ENCODE measurements at places on chromosomes 2 and 18.

DNA sequence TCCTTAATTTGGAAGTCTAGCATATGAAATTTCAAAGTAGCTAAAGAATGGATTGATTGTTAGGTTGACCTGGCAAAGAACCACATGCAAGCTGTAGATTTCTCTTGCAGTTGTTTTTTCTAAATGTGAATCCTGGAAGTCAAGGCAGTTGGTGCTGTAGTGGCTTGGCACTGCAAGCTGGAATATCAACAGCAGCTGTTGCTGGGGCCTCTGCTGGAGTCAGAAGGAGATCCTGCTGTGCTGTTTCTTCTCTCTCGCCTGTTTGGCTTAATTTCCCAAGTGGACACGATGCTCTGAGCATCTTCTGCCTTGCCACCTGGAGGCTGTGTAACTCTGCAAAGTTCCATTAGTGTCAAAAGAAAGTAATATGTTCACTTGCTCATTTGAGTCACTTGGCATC lies 12.6 kb downstream of the PIK3C3 start:
- no peak for DNase-seq

DNA sequence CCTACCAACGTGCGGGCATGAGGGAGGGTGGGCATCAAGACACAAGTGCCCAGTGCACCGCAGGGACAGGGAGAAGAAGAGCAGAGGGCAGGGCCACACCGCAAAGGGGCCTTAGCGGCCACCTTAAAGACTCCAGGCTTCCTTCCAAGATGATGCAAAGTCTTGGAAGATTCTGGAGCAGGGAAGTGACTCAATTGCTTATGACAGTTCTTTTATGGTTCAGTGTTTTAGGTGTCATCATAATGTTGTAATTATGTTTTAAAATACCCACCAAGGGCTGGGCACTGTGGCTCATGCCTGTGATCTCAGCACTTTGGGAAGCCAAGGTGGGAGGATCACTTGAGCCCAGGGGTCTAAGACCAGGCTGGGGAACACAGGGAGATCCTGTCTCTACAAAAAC lies 44.5 kb upstream of the SEMA4C start:
- DNase-seq, result no peak

- DNase-seq, result no peak
Observed at GRCh38 chr2:42830922-42831574, 38.7 kb upstream of the HAAO start.

- DNase-seq, result no peak
Observed at GRCh38 chr2:75476761-75477160, 84.0 kb downstream of the EVA1A start.

DNA sequence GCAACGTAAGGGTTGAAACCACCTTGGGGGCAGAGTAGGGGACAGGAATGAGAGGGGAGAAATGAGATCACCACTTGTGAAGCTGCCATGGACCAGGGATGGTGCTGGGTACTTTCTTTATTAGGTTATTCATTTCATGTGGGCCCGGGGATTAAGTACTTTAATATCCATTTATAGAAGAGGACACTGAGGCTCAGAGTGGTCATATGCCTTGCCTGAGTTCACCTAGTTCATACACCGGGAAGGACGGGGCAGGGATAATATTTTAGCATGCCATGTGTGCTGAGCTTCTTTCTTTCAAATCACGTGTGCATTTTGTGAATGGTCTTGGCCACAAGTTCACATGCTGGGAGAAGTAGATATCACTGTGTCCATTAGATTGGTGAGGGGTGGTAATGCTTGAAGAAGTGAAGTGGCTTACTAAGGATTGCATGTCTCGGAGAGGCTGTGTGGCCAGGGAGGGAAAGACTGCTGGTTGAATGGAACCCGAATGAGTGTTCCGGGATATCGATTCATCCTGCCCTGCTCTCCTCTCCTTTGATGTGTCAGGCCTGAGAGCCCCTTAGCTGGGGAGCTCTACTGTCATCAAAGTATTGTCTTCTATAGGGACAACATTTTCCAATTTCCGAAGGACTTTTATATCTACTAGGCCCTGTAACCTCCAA lies 187.1 kb downstream of the MYCN start:
- no peak for DNase-seq

DNA sequence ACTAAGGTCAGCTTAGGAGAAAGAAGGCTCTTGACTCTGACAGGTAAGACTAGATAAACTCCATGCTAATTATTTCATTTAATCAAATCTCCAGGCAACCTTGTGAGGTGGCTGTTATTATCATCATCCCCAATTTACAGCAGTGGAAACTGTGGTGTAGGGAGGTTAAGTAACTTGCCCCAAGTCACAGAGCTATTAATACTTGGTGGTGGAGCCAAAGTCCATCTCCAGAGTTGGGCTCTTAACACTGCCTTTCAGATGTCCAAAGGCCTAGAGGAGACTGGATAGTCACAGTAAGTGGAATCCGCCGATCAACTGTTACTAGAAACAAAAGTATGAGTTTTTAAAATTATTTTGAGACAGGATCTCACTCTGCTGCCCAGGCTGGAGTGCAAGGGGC lies 46.6 kb upstream of the SP3 start:
- DNase-seq, result no peak

GRCh38 chr18:61606759-61607158 lies 273.5 kb downstream of the CDH20 start:
- DNase-seq, result no peak

DNA sequence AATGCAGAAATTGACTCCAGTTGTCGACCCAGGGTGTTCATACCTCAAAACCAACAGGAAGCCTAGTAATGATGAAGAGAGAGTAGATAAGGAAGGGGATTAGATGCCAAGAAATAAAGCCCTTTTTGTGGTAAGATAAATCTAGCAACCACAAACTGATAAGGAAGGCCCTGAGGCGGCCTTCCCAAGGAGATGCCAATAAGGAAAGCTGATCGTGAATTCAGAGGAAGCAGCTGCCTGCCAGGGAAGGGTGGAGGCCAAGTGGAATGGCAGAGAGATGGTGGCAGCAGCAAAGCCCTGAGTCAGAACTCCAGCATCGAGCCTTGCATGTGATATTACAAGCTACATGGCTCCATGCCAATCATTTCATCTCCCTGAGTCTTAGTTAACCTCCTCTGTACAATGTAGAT lies 126.3 kb downstream of the IRS1 start:
- DNase-seq, result no peak

DNA sequence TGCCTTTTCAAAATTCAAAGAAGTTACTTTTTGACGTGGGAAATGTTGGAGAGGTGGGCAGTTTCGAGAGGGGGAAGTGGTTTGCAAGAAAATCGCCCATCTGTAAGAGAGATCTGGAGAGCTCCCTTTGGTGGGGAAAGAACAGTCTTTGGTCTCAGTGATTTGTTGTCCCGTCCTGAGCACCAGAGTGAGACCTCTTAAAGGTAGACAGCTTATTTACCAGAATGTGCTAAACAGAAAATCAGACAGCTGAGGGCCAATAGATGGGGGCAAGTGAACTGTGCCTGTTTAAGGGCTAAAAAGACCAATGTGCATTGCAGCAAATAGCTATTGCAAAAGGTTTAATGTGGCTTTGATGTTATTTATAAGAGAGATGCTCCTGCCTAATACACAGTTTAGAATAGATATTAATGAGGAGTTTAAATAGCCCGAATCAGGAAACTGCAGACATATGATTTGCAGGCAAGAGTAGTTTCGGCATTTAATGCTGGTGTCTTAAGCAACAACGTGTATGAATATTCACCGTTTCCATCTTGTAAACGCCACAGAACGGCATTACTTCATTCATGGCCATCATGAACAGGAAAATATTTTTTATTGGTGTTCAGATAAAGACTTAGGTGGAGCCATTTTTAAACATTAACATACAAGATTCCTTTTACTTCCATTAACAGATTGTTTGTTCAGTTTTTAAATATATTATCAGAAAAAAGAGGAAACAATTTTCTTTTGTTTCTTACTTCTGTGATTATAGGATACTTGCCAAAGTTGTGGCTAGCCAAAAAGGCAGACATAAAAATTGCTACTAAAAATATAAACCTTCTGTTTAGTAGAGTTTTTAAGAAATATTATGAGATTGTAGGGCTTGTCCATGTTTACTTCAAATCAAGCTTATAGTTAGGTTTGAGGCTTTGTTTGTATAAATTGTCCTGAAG lies 29.6 kb downstream of the ARHGAP15 start:
- no peak for DNase-seq

DNA sequence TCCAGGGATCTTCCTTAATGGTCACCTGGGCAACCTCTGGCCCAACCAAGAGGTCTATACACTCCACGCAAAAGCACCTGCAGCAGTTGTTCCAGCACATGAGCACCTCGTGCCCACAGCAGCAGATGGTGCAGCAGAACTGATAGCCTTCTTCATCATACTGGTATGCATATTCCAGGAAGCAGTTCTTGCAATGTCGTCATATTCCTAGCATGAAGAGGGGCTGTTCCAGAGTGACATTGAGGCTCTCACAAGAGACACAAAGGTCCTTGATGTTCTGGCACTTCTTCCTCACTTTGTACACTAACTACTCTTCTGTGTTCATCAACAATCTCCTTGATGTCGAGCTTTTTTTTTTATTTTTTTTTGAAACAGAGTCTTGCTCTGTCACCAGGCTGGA lies 386.2 kb downstream of the MEIS1 start:
- DNase-seq, result no peak

GRCh38 chr2:109395494-109396201 lies 218.1 kb downstream of the SEPTIN10 start:
- DNase-seq, result no peak

DNA sequence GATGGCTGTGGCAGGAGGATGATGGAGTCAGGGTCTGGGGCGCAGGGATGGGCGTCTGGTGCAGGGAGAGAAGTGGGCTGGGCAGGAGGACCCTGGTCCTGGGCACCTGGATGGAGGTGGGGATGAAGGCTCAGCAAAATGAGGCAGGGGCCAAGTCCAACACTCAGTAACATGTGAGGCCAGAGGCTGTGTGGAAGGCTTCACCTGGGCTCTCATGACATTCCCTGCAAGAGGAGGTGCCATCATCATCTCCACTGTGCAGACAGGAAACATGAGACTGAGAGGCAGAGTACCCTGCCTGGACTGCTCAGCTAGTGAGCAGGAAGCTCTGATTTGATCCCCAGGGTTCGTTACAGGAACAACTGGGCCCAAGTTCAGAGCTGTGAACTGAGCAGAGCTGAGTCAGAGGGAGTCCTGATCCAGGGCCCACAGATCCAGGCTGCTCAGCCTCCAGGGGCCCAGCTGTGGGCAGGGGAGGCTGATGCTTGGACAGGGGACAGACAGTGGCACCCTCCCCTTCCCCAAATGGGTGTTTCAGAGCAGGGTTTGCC lies 36.9 kb downstream of the HJURP start:
- DNase-seq, result no peak

GRCh38 chr2:98921062-98921461 lies 15.0 kb downstream of the CRACDL start:
- no peak for DNase-seq

DNA sequence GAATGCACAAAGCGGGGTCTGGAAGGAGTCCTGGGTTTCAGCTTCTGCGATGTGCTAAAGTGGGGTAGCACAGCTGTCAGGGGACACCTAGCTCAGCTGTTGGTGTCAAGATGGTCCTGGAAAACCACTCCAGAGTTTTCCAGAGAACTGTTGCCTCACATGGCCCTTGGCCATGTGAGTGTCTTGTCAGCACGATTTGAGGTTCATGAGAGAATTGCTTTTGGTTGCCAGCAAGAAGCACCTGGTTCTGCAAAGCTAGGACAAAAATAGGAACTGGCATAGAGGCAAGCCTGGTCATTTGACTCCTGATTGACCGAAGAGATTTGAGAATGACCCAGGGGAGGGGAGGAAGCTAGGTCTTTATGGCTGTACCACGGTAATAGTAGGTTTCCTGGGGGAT lies 50.4 kb upstream of the CTLA4 start:
- DNase-seq, result no peak

DNA sequence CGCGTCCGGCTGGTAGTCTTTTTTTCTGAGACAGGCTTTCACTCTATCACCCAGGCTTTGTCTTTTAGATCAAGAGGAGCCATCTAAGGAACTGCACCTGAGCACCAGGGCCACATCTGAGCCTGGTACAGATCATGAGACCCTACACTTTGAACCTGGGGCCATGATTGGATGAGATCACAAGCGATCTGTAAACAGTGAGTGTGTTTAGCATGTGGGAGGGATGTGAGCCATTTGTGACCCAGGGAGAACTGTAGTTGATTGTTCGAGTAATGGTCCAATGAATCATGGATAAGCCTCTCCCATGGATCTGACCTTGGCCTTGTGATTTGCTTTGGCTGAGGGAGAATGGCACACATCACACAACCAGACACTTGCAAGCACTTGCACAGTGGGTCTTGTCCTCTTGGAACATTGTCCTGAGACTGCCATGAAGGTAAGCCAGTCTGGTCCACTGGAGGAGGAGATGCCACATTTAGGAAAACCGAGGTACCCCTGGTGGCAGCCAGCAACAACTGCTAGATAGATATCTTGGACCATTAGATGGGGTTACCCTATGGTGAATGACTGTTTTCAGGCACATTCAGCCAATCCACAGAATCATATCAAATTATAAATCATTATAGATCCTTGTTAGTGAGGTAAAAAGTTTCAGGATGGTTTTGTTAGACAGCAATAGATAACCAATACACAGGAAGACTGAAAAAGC lies 19.5 kb upstream of the DTNB start:
- DNase-seq, result no peak
